ENCODE measurements at places on chromosomes 4 and X.

GRCh38 chrX:79270401-79270800, 96.7 kb downstream of the ITM2A start:
- peak; percentile 38 for DNase-seq

DNA sequence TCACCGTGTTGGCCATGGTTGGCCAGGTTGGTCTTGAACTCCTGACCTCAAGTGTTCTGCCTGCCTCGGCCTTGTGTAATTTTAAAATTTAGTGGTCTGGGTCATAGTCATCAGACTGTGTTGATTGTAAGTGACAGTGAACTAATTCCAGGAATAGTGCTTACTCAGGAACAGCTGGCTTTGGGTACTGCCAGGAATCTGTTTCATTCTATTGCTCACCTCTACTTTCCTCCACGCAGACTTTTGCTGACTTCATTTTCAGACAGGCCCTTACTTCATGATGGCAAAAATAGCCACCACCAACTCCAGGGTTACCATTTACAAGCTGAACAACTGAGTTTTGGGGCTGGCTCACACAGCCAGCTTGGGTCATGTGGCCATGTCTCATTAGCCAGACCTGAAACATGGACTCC, 54.6 kb downstream of the FNIP2 start:
- DNase-seq, result no peak

DNA sequence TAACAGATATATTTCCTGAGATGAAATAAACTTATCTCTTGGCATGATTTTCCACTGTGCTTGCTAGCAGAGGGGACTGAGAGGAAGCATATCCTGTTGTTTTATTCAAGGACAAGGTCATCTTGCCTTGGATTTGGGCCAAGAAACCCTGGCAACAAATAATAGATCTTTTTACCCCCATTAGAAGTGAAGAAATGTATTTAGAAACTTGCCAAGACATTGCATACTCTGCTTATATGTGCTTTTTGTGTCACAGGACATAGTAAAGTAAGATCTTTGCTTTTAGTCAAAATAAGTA, 170.2 kb downstream of the RAPGEF2 start:
- DNase-seq, result no peak

DNA sequence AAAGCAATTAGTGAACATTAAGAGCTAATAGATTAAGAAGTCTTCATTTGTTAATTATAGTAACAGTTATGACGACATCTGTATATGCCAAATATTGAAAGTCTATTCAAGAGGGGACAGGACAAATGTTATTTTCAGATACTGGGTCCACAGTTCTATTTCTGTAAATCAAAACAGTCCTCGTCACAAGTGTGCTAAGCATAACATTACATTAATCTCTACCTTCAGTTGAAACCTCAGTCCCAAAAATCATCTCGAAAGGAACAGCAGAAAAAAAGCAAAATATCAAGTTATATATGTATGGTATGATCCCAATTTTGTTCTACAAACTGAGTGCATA, 70.3 kb downstream of the APBB2 start:
- no peak for DNase-seq

DNA sequence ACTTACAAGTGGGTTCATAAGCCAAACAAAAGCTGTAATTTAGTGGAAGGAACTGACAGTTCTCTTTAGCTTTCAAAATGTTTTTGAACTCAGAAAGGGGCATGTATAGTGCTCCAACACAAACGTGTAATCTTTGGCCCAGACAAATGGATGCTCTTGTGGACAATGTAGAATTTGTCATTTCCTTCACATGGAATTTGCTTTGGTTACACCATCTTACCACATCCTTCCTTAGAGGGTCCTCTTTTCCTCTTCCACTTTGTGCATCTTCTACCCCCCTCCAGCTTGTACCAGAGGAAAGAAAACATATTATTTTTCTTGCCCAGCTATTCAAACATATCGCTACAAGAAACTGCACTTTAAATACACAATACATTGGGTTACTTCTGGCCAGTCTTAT, 42.4 kb downstream of the MEPE start:
- no peak for DNase-seq

GRCh38 chrX:44874420-44875184, 1.6 kb downstream of the KDM6A start:
- DNase-seq, result peak; percentile 19

GRCh38 chr4:145176641-145177432, 3.6 kb downstream of the OTUD4 start:
- no peak for DNase-seq

- DNase-seq, result no peak
Observed at GRCh38 chr4:7434141-7434765, 477 bp downstream of the PSAPL1 start.

- DNase-seq, result no peak
Observed at GRCh38 chr4:56371426-56372220, 15.7 kb downstream of the AASDH start.

- no peak for DNase-seq
Observed at GRCh38 chrX:122135070-122135469, 1049.0 kb upstream of the GRIA3 start.

- DNase-seq, result no peak
Observed at GRCh38 chrX:11944501-11944900, 186.5 kb downstream of the MSL3 start.

GRCh38 chr4:150973626-150974251, 41.3 kb downstream of the LRBA start:
- no peak for DNase-seq

DNA sequence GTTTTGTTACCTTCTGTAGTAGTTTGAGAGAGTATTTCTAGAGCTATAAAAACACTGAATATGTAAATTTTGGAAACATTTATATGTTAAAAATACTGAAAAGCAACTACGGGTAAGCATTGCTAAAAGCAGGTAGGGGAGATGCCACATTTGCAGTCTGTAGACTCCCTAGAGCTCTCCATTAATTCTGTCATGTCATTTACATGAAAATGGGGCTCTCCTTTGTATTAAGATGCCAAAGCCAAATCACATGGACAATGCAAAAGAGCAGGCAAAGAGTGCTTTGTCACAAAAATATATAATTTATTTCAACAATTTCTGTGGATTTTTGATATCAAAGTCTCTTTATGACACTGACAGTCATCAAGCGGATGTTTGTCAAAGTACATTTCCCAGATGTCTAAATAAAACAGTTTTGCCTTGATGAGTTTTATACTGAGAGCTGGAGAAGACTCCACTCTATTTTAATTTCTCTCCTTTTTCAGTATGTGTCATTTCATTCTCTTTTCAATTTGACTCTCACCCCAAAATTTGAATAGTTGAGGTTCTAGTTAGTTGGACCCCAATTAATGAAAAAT, 51.8 kb downstream of the LDB2 start:
- DNase-seq, result no peak

DNA sequence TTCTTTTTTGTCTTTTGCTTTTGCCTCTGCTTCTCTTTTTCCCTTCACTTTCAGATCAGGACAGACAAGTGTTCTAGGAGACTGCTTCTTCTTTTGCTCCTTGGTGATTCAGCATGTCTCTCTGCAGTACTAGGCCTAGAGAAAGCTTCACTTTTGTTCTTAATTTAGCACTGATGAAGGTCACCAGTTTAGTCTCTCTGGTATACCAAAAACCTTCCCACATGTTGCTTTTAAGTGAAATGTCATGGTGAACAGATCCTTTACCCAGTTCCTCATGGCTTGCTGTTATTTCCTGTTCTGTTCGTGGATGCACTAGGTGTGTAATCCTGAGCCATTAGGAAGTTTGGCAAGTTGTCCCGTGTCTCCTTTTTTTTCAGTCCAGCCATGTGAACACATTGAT, 53.3 kb downstream of the NBDY start:
- DNase-seq, result no peak

DNA sequence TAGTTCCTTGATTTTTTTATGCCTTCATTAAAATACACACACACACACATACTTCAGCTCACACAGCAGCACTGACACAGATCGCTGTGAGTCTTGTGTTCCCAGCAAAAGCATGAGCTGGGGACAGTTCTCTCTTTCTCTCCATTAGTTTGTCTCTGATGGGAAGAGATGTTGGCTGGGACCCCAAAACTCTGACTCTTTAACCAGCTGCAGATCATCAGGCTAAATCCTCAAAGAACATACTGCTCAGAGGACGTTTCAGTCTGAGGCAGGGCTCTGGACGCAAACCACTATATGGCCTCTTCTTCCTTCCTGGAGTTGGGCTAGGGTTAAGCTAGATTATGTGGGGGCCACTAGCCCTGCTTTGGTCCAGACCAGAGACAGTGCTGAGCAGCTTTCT, 109.6 kb downstream of the NHSL2 start:
- no peak for DNase-seq

DNA sequence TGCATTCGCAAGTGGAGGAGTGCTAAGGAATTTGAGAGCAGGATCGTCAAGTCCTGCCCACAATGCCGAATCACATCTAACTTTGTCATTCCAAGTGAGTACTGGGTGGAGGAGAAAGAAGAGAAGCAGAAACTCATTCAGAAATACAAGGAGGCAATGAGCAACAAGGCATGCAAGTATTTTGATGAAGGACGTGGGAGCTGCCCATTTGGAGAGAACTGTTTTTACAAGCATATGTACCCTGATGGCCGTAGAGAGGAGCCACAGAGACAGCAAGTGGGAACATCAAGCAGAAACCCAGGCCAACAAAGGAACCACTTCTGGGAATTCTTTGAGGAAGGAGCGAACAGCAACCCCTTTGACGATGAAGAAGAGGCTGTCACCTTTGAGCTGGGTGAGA, 100.2 kb upstream of the MED14 start:
- DNase-seq, result no peak

GRCh38 chrX:3699821-3700381, 13.5 kb downstream of the PRKX start:
- no peak for DNase-seq

- no peak for DNase-seq
Observed at GRCh38 chr4:47315346-47315745, 148.2 kb downstream of the COMMD8 start.

DNA sequence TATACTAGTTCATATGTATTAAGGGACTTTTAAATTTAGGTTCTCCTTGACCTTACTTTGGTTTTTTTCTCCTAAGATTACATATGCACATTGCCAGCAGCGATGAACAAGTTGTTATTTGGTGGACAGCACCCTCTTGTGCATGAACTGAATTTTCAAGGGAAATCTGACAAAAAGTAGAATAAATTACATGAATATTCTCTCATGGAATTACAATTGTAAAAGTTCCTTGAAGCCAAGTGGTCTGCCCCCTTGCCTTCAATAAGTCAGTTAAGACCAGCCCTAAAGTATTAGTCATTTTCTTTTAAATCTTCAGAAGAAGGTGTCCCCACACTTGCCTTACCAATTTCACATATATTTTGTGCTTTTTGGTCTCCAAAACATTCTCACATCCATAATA, 30.7 kb upstream of the SMARCA5 start:
- no peak for DNase-seq

DNA sequence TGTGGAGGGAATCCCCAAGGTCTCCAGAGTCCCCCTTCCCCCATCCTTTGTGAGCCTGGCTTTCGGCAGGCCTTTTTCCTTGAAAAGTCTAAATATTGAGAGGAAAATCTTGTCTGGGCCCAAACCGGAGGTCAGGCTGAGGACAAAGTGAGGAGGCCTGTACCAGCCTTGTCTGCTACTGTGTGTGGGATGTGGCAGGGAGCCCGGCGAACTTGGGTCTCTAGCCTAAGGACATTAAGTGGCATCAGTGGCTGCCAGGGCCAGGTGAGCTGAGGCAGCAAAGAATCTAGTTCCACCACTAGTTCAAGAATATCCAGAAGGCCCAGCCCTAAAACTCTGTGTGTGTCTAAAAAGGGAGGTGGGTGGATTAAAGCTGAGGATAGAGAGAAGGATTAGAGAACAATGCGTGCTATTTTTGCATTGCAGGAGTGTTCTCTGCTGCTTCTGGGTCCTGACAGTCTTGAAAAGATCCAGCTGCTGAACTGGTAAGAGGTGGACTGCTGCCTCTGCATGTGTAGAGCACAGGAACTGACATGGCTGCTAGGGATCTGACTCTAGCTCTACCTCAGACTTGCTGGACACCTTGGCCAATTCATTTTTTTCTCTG, 1.2 kb upstream of the AMER1 start:
- no peak for DNase-seq

- no peak for DNase-seq
Observed at GRCh38 chrX:37993837-37994619, 12.3 kb upstream of the SYTL5 start.

- no peak for DNase-seq
Observed at GRCh38 chr4:41236508-41236907, 20.2 kb upstream of the UCHL1 start.

DNA sequence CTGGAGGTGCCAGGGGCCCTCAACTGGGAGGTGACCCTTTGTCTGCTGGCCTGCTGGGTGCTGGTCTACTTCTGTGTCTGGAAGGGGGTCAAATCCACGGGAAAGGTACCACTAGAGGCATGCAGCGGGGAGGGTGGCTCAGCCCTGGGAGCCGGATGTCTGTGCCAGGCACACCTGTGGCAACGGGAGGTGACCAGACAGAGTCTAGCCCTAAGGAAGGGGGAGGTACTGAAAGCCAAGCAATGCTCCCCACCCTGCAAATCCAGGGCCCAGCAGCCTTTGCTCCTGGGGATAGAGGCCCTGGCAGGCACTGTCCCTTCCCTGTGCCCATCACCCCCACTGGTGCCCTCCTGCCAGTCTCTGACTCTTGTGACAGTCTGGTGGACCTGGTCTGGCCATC, 4.3 kb downstream of the SLC6A8 start:
- no peak for DNase-seq

DNA sequence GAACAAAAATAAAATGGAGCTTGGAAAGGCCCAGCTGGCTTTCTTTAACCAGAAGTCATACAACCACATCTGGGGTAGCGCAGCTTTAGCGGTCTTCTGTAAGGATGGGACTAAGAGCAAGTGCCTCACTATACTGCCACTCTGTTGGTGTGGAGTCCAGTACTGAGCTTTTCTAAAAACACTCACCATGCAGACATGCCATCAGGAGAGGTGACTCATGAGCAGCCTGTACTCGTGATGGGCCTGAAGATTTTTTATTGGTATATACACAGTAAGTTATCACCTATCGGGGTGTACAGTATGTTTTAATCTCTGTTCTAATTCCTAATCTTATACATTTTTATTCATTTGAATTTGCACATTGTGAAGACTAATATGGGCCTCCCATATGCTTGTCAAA, 9.6 kb downstream of the PPP3CA start:
- DNase-seq, result no peak

DNA sequence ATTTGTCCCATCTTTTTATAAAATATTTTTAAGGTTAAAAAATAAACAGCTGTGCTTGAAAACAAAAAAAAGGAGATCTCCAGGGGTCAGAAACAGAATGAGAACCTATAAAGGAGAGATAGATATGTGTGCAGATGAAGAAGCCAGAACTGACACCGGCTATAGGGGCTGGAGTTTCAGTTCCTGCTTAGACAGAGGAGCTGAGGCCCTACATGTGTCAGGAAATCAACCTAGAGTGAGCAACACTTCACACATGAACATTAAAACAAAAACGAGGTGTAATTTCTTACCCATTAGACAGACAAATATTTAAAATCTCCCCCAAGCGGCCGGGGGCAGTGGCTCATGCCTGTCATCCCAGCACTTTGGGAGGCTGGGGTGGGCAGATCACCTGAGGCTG, 17.8 kb upstream of the HUWE1 start:
- no peak for DNase-seq

GRCh38 chrX:71143508-71143907, 1.1 kb upstream of the NLGN3 start:
- DNase-seq, result no peak
